ENCODE measurements at places on chromosomes 12 and 14. TPM values are rescaled to one million over a fixed set of nuclear protein-coding genes. Genes with fewer than 3 reads are reported as not detected.

DLGAP5 gene
- total RNA-seq, result 120 TPM

PRR4 gene
- not detected for total RNA-seq

LRP1-AS gene
- total RNA-seq, result not detected

MYH6 gene
- total RNA-seq, result not detected
